ENCODE measurements at places on chromosomes 2 and 18. TPM values are rescaled to one million over a fixed set of nuclear protein-coding genes. Genes with fewer than 3 reads are reported as not detected.

The DOCK10 gene
- 47.3 TPM for polyA plus RNA-seq

DNA sequence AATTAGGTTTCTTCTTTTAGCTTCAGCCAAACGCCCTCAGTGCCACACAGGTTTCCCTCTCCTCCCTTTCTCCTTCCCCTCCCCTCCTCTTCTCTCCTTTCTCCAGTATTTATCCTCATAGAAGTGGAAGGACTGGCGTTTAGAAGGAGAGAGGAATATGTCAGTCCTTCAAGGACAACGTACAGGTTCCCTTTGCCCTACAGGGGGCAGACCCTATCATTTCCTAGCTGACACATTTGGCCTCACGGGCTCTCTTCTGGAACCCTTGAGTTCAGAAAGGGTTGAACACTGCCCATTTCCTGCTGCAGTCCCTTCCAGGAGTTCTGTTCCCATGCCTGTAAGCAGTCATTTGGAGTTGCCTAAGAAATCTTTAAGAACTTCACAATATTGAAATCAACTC, 46.1 kb downstream of the CDCA7 start:
- H3K4me1 ChIP-seq = no peaks in the 10 kb centered on the region
- H3K4me3 ChIP-seq = no peak overlapping the region
- peaks cover 47% of the 10 kb centered on the region for H3K27me3 ChIP-seq
- DNase-seq = no peak
- no peak overlapping the region for H3K27ac ChIP-seq

GRCh38 chr2:27796791-27797765, 25.6 kb downstream of the MRPL33 start:
- H3K36me3 ChIP-seq = no peaks in the 10 kb centered on the region
- H3K27ac ChIP-seq = peak overlapping the region; percentile 66
- H3K27me3 ChIP-seq = no peaks in the 10 kb centered on the region
- no peak overlapping the region for H3K4me3 ChIP-seq
- peak; percentile 80 for DNase-seq
- peaks cover 27% of the 10 kb centered on the region for H3K4me1 ChIP-seq

The REV1 gene
- polyA plus RNA-seq = 71.2 TPM

- no peak overlapping the region for H3K27ac ChIP-seq
- no peaks in the 10 kb centered on the region for H3K4me1 ChIP-seq
- no peak for DNase-seq
Measured at GRCh38 chr18:6982398-6982797, 135.2 kb downstream of the LAMA1 start.

DNA sequence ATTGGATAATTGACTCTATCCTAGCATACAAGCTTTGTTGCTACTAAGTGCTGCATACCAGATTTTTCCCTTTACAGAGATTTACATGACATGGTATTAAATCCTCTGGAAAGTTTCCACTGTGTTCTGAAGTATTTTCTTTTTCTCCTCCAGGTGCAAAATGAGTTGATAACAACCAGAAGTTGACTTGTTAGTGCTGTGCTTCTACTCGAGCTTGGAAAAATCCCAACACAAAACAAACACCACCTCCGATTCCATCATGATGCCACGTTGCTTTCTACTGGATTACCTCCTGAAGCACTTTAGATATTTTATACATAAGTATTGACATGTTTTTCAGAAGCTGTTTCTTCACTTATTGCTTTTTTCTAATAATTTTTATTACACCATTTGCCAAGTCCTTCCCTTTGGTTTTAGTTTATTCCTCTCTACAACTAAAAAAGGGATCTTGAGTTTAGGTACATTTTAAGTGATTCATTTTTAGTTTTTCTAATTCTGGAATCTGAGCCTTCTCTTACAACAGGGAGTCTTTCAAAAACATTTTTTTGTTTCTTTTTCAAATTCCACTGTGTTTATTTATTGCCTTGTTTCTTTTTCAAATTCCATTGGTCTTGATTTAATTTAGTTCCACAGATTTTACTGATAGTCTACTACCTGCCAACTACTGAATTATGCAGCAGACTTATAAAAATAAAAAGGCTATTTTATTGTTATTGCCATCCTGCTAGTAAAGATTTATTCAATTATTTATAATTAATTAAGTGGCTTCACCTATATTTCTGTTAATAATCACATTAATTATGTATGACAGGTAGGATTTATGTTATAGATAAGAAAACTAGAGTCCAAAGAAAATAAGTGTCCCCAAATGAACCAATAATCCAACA, 143.4 kb downstream of the PPP1R1C start:
- no peaks in the 10 kb centered on the region for H3K36me3 ChIP-seq
- H3K4me1 ChIP-seq = no peaks in the 10 kb centered on the region
- DNase-seq = no peak
- H3K27ac ChIP-seq = no peak overlapping the region
- H3K4me3 ChIP-seq = no peak overlapping the region
- no peaks in the 10 kb centered on the region for H3K27me3 ChIP-seq

- H3K27ac ChIP-seq = no peak overlapping the region
- H3K27me3 ChIP-seq = no peaks in the 10 kb centered on the region
- H3K4me3 ChIP-seq = no peak overlapping the region
- DNase-seq = no peak
- H3K36me3 ChIP-seq = no peaks in the 10 kb centered on the region
Measured at GRCh38 chr2:133177196-133177595, 391.1 kb downstream of the NCKAP5 start.

- H3K27ac ChIP-seq = no peak overlapping the region
- no peak for DNase-seq
- H3K36me3 ChIP-seq = no peaks in the 10 kb centered on the region
- no peaks in the 10 kb centered on the region for H3K4me1 ChIP-seq
Measured at GRCh38 chr18:56489893-56490292, 148.5 kb downstream of the TXNL1 start.

The MAPK4 gene
- polyA plus RNA-seq = 1.6 TPM

DNA sequence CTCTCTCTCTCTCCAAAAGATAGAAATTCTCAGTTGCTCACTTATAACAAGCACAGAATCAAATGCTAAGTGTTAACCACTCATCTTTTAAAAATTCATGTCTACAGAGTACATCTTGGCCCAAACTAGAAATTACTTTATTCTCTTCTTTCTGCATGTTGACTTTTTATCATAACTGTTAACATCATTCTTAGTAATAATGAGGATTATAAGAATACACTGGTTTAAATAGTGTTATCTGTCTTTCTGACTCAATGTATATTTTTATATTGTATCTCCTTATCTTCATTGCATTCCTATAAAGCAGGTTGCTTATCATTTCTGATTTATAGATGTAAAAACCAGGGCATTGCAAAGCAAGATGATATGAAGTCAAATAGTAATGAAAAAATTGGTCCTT, 17.8 kb upstream of the KLF7 start:
- DNase-seq = no peak
- H3K27ac ChIP-seq = no peak overlapping the region
- no peaks in the 10 kb centered on the region for H3K27me3 ChIP-seq
- no peaks in the 10 kb centered on the region for H3K36me3 ChIP-seq

- no peak for DNase-seq
- H3K27ac ChIP-seq = no peak overlapping the region
- H3K36me3 ChIP-seq = no peaks in the 10 kb centered on the region
- H3K27me3 ChIP-seq = no peaks in the 10 kb centered on the region
Measured at GRCh38 chr2:222622910-222623309, 33.0 kb downstream of the FARSB start.

- DNase-seq = no peak
- H3K27me3 ChIP-seq = no peaks in the 10 kb centered on the region
- no peak overlapping the region for H3K27ac ChIP-seq
- H3K4me3 ChIP-seq = no peak overlapping the region
Measured at GRCh38 chr2:149019768-149020167, 18.7 kb upstream of the LYPD6B start.

The FBXO48 gene
- 2.6 TPM for polyA plus RNA-seq

DNA sequence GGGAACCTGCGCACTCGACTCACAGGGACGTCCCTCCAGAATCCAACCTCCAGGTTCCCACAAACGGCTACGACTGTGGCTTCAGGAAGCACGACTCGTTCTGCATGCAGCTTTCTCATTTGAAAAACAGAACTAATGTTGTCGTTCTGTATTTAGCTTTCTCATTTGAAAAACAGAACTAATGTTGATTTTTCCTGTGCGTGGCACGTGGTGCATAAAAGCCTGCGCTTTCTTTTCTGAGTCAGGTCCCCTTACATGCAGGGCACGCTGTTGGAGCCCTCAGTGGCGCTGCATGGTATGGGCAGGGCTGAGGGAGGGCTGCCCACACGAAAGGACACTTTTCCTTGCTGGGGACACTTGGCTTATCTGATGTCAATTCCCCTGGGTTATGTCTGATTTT, 124.3 kb downstream of the TMEM18 start:
- no peaks in the 10 kb centered on the region for H3K27me3 ChIP-seq
- H3K36me3 ChIP-seq = no peaks in the 10 kb centered on the region
- H3K27ac ChIP-seq = no peak overlapping the region
- no peak for DNase-seq

The ITGB6 gene
- polyA plus RNA-seq = 11.2 TPM

DNA sequence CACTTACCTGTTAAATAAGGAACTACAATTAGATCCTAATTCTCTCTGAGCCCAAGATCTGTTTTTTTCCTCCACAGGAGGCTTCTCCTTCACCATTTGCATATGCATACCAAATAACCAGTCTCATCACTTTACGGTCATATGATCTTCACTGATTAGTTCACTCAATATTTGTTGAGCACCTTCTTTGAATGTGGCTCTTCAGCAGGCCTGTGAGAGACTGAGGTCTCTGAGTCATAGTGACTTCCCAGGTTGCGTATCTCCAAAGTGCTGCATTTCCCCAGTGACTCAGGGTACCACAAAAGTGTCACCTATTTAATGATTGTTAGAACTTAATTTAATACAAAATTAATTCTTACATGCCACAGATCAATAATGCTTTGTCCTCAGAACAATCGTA, 108.8 kb upstream of the TRIB2 start:
- no peaks in the 10 kb centered on the region for H3K27me3 ChIP-seq
- no peak for DNase-seq
- H3K27ac ChIP-seq = no peak overlapping the region
- no peaks in the 10 kb centered on the region for H3K36me3 ChIP-seq

- no peak overlapping the region for H3K27ac ChIP-seq
- H3K4me3 ChIP-seq = no peak overlapping the region
- DNase-seq = no peak
Measured at GRCh38 chr2:29218550-29219125, 103.4 kb downstream of the CLIP4 start.

- DNase-seq = no peak
- no peak overlapping the region for H3K27ac ChIP-seq
- H3K27me3 ChIP-seq = no peaks in the 10 kb centered on the region
- no peaks in the 10 kb centered on the region for H3K4me1 ChIP-seq
Measured at GRCh38 chr2:232129483-232129882, 168.0 kb downstream of the DIS3L2 start.

The UGT1A6 gene
- 0.18 TPM for polyA plus RNA-seq

The ADAM23 gene
- 5.4 TPM for polyA plus RNA-seq

DNA sequence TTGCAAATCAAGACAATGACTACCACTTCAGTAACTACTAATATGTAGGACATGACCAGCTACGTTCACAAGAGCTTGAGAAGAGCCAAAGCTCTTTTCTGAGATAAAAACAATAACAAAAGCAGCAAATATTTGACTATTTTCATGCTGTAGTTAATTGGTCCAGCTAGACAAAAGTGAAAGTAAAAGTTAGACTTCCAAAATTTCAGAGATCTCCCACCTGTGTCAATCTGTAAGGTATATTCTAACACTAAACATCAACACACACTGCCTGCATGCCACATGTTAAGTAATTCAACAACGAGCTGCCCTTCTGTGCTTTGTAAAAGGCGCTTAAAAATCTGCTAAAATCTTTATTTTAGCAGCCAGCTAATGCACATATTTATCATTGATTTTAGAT, 185.9 kb downstream of the SLC39A10 start:
- H3K27ac ChIP-seq = no peak overlapping the region
- H3K4me1 ChIP-seq = no peaks in the 10 kb centered on the region
- H3K36me3 ChIP-seq = no peaks in the 10 kb centered on the region
- H3K4me3 ChIP-seq = no peak overlapping the region
- DNase-seq = no peak

DNA sequence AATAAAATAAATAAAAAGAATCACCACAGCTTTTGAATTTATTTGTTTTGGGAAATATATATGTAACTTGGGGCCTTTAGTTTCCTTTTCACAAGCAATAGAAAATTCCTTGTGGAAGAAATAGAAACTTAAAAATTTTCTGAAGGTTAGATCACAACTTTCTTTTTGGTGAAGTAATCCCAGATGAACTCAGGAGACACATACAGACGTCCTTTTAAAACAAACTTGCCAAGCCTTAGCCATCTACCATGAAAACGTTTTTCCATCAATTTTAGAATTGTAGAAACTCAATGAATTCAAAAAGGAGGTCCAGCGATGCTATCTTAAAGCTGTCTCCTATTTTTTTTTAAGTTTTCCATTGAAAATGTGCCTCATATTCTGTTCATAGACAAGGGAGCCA, 225.6 kb downstream of the ASXL3 start:
- H3K27me3 ChIP-seq = no peaks in the 10 kb centered on the region
- H3K36me3 ChIP-seq = no peaks in the 10 kb centered on the region
- no peak for DNase-seq
- no peak overlapping the region for H3K27ac ChIP-seq
- H3K4me3 ChIP-seq = no peak overlapping the region

- peaks cover 9% of the 10 kb centered on the region for H3K4me1 ChIP-seq
- no peaks in the 10 kb centered on the region for H3K36me3 ChIP-seq
- peak overlapping the region; percentile 12 for H3K4me3 ChIP-seq
- H3K27me3 ChIP-seq = no peaks in the 10 kb centered on the region
- H3K27ac ChIP-seq = peak overlapping the region; percentile 83
- DNase-seq = no peak
Measured at GRCh38 chr18:55509631-55510324, 78.2 kb downstream of the TCF4 start.

- peak; percentile 85 for DNase-seq
- H3K27me3 ChIP-seq = no peaks in the 10 kb centered on the region
- no peaks in the 10 kb centered on the region for H3K4me1 ChIP-seq
- H3K36me3 ChIP-seq = no peaks in the 10 kb centered on the region
- peak overlapping the region; percentile 72 for H3K27ac ChIP-seq
Measured at GRCh38 chr2:222993920-222994650, 57.9 kb upstream of the KCNE4 start.

DNA sequence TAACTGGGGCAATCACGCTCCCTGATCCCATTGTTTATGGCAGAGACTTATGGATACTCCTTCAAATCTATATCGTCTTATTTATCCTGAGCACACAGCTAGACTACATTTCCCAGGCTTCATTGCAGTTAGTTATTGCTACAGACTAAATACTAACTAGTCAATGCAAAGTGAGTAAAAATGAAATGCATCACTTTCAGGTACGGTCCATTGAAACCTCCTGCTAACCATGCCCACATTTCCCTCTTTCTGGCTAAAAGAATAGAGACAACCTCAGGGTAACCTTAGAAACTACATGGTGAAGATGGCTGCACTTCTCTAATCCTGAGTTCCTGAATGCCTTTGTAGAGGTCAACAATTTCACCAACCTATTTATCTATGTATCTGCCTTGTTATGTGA, 437.4 kb downstream of the EPHA4 start:
- no peak overlapping the region for H3K4me3 ChIP-seq
- H3K27ac ChIP-seq = no peak overlapping the region
- H3K4me1 ChIP-seq = no peaks in the 10 kb centered on the region
- DNase-seq = no peak
- H3K36me3 ChIP-seq = no peaks in the 10 kb centered on the region

GRCh38 chr2:120673571-120674061, 62.1 kb upstream of the GLI2 start:
- H3K27ac ChIP-seq = no peak overlapping the region
- no peak for DNase-seq
- peaks cover 11% of the 10 kb centered on the region for H3K4me1 ChIP-seq
- no peaks in the 10 kb centered on the region for H3K36me3 ChIP-seq

GRCh38 chr2:53051157-53051556, 716.4 kb upstream of the CHAC2 start:
- no peak overlapping the region for H3K4me3 ChIP-seq
- H3K36me3 ChIP-seq = no peaks in the 10 kb centered on the region
- H3K27me3 ChIP-seq = no peaks in the 10 kb centered on the region
- H3K4me1 ChIP-seq = no peaks in the 10 kb centered on the region
- no peak for DNase-seq
- H3K27ac ChIP-seq = no peak overlapping the region

Measured in left lung (tissue), 14 donors.